DMS 273 treated with DMSO at 0.1 percent for 48 hours (cell line): ENCODE measurements at places on chromosomes 2 and 18.

DNA sequence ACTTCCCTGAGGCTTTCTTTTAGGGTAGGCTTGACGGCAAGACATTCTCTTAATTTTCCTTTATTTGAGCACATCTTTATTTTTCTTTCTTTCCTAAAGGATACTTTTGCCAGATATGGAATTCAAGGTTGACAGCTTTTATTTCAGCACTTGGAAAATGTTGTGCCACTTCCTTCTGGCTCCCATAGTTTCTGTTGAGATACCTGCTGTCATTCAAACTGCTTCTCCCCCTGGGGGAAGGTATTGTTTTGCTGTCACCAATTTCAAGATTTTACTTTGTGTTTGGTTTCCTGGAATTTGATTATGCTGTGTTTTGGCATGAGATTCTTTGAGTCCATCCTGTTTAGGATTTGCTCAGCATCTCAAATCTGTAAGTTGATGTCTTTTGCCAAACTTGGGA lies 39.1 kb upstream of the TWIST2 start:
- no peak for DNase-seq

DNA sequence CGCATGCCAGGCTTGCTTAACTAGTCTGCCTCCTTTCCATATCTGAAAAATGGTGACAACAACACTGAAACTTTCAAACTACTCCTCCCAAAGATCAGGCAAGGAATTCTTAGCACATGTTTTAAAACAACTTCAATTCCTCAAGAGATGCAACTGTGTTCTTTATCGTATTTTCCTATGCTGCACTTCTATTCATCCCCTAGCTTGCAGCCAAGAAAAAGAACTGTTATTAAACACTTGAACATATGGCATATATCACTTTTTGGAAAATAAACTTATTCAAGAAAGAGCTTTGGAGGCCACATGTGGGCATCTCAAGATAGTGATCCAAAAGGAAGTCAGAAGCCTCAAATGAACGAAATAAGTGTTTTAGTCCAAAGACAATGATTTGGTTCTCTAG lies 75.6 kb upstream of the STAM2 start:
- DNase-seq = no peak

DNA sequence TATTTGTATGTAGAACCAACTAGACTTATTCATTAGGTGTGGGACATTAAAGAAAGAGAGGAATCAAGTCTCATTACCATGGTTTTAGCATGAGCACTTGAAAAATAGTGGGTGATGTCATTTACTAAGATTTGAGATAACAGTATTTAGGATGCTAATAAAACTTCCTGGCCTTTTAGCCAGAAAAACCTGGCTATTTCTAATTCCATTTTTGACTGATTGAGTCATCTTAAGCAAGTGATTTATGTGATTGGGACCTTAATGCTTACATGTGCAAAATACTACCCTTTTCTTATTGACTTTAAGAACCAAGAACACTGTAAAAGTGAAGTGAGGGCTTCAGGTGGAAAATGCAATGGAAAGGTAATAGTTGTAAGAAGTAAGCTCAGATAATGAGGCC lies 196.8 kb upstream of the SESTD1 start:
- no peak for DNase-seq

GRCh38 chr2:176677746-176678265 lies 408.6 kb downstream of the MTX2 start:
- no peak for DNase-seq

- no peak for DNase-seq
Measured at GRCh38 chr2:600542-601386, 76.4 kb downstream of the TMEM18 start.
